ENCODE measurements at places on chromosomes 3 and 15.

DNA sequence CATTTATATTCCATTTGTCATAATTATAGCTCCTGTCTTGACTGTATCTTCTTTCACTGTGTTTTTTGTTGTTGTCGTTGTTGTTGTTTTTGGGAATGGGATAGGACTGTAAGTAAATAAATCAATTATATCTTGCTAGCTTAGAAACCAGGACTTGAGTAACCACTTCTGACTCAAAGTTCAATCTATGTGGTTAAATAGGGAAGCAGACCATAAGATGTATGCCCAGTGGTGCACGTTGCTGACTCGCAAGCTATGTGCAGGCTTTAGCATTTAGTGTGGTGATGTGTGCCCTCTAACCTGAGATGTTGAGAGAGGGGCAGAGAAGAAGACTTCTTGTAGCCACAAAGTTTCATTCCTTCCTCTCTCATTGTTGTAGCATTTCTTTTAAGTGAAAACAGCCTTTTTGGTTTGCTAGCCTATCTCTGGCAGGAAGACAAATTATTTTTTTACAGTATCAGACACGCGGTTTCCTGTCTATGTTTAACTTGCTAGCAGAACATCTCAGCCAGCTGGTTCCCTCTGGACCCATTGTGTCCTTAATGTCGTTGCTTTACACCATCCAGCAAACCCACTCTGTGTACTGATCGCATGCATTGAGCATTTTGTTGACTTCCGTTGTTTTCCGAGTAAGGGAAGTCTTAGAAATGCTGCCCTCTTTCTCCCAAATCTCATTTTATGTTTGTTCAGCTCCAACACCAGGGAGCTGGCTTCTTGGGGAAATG is 52.1 kb downstream of the TGFBR2 start:
- DNase-seq = no peak

- DNase-seq = no peak
Observed at GRCh38 chr3:154971771-154972326, 108.3 kb upstream of the MME start.

DNA sequence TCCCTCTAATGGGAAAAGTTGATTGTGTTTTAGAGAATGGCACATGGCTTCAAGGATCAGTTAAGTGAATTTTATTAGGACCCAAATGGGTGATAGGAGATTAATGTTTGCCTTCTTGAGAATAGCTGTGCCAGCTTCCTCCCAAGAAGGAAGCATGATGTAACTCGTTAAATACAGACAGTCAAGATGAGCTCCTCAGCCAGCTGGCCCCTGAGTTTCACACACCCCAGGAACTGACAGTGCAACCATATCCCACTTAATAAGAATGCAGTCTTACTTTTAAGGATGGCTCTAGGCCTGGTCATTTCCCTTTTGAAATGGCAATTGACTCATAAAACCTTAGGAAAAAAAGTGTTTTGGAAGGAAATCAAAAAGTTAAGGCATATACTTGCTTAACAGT is 472.8 kb upstream of the KCNMB2 start:
- no peak for DNase-seq

DNA sequence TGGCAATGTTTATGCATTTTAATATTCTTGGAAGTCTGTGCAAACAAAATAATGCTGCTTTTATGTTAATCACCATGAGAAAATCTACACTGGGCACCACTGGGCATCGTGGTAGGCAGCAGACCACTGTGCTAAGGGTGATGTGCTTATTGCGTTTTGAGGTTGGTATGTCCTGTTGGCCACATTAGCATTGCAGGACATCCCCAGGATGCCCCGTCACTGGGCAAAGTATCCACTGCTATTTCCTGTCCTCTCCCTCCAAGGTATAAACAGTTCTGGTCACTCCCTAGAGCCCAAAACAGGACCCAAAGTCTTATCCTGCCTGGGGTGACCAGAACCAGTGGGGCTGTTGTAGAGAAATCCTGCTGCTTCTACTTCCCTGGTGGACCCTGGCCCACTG is 284.2 kb upstream of the ROPN1 start:
- DNase-seq = no peak

DNA sequence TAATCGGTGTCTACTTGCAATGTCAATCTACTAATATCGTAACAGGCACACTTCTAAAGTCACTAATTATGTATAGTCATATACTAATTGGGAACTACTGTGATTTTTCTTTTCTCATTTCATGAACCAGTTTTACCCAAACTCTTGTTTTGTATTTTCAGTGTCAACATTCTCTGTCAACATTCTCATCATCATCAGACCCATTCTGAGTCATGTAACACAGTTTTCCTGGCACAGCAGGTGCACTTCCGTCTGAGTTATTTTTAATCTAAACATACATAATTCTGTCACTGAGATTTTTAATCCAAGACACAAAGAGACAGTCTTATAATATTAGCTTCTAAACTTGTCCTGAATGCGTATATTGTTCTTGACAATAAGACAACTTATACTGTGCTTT is 205.1 kb upstream of the EIF1B start:
- DNase-seq = no peak

GRCh38 chr3:19159966-19160635 is 11.8 kb downstream of the KCNH8 start:
- no peak for DNase-seq

GRCh38 chr15:60907233-60907947 is 321.7 kb downstream of the RORA start:
- DNase-seq = no peak

DNA sequence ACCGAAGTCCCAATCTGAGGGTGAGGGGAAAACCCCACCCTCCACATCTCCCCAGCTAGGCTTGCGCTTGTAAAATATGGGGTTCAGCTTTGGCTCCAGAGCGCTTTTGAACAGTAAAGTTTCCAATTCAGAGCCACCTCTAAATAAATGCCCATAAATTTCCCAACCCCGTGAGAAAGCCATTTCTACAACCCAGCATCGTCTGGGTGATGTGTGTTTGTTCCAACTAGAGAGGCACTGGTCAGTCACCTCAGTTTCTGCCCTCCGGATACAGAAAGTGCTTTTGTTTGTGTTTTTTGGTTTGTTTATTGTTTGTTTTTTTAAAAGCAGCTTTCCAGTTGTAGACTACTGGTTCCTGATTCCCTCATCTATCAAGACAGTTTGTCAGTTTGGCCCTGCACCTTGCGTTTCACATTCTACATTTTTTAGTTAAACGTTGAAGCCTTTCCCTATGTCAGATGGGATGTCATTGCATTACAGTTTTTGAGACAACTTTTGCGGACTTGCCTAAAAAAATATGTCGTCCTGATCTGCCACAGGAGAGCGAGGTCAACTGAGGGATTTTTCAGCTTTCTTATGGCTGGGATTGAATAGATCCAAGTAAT is 15.0 kb upstream of the SOX2 start:
- no peak for DNase-seq

- DNase-seq = no peak
Observed at GRCh38 chr3:51522273-51522962, 16.1 kb upstream of the RAD54L2 start.

- no peak for DNase-seq
Observed at GRCh38 chr3:111668326-111668725, 73.2 kb upstream of the ZBED2 start.

DNA sequence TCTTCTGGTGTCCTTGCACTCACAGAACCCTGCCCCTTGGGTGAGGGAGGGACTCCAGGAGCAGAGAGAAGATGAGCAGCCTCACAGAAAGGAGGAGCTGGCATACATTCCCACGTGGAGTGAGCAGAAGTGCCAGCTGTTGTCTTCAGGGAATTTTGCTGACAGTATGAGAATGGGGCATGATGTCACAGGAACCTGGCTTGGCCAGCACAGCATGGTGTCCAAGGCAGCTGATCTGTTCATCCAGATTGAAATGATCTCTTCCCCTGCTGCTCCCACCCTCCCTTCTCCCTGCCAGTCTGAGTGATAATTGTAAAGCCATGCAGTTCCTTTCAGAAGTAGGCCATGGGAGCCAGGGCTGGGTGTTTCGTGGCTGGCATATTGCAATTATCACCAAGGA is 53.3 kb downstream of the GJD2 start:
- no peak for DNase-seq

- DNase-seq = no peak
Observed at GRCh38 chr3:190339130-190339529, 16.9 kb upstream of the CLDN1 start.

DNA sequence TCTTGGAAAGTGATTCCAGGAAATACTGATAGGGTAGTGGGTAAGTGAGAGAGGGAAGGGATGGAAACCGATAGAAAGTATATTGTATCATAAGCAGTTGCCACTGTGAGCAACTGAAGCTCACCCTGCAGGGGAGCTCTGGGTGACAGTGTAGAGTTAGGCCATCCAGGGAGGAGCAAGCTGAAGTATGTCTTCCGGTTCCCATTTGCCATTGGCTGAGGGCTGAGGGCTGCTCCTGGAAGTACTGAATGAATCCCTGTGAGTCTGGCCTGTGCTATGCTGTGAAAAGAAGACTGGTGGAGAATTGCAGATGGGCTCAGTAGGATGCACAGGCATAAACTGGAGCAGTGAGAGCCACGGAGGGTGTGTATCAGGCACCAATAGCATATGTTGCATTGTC is 348.3 kb downstream of the MFSD1 start:
- no peak for DNase-seq

GRCh38 chr3:184347321-184348056 is 10.1 kb downstream of the FAM131A start:
- no peak for DNase-seq

- DNase-seq = no peak
Observed at GRCh38 chr3:28347374-28348264, 902 bp upstream of the ZCWPW2 start.
